Cardiac septum (tissue), 1 donor: ENCODE measurements at places on chromosomes 4 and X. TPM values are rescaled to one million over a fixed set of nuclear protein-coding genes. Genes with fewer than 3 reads are reported as not detected.

MEPE gene
- not detected for total RNA-seq

CNKSR2 gene
- total RNA-seq = 1.00 TPM

SYNPO2 gene
- 316 TPM for total RNA-seq

TMEM31 gene
- not detected for total RNA-seq

- DNase-seq = peak; percentile 84
Observed at GRCh38 chr4:7328913-7329638, 105.7 kb downstream of the PSAPL1 start.

MSX1 gene
- 5.0 TPM for total RNA-seq

GRCh38 chrX:9788911-9789310, 2.7 kb downstream of the SHROOM2 start:
- no peak for DNase-seq

DNA sequence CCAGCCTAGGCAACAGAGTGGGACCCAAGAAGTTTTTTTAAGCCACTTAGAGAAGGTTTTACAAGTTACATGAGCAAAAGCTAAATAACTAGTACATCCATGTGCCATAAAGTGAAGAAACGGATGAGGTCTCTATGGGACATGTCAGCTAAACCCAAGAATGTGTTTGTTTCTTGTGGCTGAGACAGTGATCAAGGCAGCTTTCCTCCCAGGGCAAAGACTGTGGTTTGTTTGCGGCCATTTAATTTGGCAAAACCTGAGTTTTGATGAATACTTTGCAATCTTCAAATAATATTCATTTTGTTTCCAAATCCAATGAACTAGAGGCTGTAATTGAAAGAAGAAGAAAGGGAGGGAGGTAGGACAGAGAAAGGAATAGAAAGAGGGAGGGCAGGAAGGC, 44.9 kb upstream of the SLC2A9 start:
- DNase-seq = no peak

- no peak for DNase-seq
Observed at GRCh38 chr4:52863324-52863723, 1.2 kb downstream of the RASL11B start.
